T-helper 2 cell (primary cell): ENCODE measurements at places on chromosomes 3 and 15.

DNA sequence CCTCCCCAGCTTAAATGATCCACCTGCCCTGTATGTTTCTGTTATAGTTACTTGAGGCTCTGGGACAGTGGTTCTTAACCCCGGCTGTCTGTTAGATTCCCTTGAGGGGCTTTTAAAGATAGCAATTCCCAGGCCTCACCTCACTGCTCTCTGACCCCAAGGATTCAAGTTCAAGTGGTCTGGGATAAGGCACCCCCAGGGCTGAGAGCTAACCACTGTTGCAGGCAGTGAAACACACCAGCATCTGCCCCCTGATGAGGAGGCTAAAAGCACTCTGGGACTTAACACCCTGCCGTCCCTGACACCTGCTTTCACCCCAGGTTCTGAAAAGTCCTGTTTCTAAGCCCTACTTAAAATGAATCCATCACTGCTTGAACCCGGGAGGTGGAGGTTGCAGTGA lies 103.7 kb downstream of the LRRK1 start:
- no peak for DNase-seq

DNA sequence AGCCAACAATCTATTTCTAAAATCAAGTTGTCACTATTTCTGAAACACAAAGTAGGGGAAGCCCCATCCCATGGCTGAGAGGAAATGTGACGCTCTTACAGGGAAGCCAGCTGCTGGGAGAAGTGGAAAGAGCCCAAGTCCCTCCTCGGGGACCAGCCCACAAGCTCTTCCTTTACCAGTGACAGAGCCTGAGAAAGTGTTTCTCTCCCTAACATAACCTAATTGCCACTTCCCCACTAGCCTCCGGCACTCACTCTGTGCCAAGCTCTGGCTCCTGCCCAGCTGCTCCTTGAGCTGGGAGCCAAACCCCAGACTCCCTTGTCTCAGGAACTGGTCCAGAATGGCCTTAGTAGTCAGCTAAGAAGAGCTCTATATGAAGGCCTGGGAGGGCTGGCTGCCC lies 42.9 kb downstream of the TNFAIP8L3 start:
- no peak for DNase-seq

DNA sequence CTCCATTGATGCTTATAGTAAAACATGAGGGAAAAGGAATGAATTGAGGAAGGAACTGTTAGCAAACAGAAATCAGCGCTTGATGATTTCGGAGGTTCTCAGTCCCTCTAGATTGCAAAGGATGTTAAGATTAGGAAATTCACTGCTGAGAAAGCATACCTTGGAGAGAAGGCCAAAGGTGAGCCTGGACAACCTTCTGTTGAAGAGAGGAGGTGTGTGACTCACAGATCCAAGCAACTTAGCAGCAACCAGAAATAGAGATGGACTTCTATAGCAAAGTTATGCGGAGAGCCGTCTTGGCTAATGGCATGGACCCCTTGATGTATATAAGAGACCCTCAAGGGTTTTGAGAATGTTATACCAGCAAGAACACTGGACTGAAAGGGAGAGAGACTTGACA lies 114.3 kb downstream of the EEFSEC start:
- no peak for DNase-seq

- DNase-seq = no peak
Measured at GRCh38 chr3:37279236-37279635, 104.9 kb upstream of the LRRFIP2 start.

DNA sequence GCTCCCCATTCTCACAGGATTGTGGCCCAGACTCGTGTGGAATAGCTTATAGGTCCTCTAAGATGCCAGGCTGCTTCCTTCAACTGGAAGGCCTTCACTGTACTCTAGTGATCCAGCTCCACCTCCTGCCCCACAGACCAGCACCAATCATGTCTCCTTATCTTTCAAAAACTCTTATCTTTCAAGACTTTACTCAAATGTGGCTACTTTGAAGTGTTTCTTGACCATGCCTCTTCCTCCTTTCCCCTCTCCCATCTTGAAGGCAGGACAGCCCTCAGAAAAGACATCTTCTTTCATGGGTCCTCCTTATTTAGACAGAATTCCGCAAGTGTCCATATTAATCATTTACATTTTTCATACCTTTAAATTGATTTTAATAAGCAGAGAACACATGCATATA lies 142.3 kb downstream of the CHST2 start:
- DNase-seq = no peak

- DNase-seq = no peak
Measured at GRCh38 chr3:137772214-137772955, 8.3 kb downstream of the SOX14 start.
